ENCODE measurements at places on chromosomes 2 and 18.

- no peak for DNase-seq
Measured at GRCh38 chr2:16315458-16315835, 350.2 kb downstream of the CYRIA start.

DNA sequence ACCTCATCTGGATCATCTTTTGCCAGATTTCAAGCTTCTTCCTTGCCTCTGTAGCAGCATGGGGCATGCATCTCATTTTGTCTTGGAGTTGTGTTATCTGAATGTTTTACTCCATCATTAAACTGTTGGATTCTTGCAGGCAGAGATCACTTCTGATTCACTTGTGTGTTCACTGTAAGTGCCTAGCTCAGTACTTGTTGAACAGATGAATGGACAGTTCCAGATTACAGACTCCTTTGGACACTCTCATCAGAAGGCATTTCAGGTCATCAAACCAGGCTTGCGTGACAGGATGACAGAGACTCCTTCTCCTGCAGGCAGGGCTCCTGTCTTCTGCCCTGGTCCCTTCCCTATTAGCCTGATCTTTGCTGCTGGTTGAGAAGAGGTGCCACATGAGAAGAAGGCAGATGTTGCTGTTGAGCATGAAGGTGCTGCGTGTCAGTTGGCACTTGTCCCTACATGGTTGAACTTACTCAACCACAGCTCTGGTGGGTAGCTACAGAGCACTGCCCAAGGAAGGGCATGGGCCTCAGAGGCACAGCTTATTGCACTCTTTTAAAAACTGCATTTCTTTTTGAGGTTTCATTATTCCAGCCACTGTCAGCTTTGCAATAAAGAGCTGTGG lies 58.9 kb downstream of the INPP4A start:
- DNase-seq = no peak

DNA sequence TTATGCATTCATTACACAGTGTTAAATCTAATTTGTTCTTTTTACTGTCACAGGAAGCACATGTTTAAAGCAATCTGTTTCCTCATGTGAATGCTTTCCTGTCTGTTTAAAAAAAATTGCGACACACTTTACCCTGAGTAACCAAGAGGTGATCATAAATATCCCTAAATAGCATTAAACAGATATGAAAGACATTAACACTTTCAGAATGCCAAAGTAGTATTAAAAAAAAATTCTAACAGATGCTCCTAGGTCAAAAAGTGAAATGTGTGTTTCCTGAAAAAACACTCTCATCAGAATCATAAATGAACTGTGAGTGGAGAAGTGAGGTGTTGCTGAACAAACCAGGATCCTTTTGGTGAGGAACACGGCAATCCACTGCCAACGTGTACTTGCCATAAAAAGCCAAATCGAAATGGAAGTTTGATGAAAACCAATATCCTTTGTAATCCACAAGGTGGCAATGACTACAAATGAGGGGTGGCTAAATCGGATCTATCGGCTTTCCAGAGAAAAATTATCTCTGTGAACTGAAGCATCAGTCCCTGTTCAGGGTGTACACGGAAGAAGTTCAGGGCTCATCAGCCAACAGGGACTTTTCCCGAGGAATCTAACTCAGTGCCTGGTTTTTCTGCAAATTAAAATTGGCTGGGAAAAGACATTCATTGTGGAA lies 248.9 kb downstream of the TCF4 start:
- DNase-seq = no peak

GRCh38 chr2:153387203-153387602 lies 91.4 kb downstream of the RPRM start:
- no peak for DNase-seq

DNA sequence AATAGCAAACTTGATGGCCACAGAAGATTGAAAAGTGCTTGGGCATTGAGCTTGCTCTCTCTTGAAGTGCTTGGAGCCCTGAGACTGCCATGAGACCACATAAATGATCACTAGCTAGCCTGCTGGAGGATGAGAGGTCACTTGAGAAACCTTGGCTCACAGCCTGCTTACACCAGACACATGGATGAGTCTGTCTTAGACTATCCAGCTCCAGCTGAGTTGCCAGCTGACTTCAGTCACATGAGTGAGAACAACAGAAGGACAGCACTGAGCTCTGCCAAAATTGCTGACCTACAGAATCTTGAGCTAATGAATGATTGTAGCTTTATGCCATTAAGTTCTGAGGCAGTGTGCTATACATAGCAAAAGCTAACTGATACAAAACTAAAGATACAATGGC lies 18.1 kb downstream of the NABP1 start:
- DNase-seq = no peak

DNA sequence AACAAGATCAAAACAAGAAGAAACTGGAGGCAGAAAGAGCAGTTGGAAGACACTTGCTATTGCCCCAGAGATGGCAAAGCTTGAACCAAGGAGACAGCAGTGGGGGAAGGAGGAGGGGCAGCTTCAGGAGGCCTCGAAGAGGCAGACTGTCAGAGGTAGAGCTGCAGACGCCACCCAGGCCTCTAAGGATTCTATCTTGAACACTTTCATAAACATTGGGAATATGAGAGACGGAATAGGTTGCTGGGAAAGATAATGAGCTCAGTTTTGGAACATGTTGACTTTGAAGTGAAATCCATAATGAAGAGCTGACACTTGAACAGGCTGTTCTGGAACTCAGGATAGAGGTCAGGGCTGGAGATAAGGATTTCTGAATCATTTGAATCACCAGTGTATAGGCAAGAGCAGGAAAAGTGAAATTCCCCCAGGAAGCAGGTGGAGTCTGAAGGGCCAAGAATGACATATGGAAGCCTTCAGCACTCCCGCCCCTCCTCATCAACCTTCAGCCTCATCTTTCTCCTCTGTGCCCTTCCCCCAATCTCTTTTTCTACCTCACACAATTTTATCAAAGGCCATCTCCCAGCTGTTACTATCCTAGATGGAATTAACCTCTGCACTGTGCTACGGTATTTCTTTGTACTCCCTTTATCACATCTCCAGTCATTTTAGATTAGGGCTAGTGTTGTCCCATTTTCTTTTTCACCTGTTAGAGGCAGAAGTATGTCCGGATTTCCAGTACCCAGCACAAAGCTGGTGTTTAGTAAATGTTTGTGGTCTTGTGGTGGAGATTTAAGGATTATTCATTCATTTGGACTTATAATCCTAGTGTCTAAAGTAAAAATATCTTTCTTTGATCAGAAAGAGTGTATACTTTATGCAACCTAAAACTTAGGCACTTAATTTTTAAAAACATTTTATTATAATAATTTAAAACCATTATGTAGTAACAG lies 47.5 kb upstream of the RTN4 start:
- peak; percentile 48 for DNase-seq

DNA sequence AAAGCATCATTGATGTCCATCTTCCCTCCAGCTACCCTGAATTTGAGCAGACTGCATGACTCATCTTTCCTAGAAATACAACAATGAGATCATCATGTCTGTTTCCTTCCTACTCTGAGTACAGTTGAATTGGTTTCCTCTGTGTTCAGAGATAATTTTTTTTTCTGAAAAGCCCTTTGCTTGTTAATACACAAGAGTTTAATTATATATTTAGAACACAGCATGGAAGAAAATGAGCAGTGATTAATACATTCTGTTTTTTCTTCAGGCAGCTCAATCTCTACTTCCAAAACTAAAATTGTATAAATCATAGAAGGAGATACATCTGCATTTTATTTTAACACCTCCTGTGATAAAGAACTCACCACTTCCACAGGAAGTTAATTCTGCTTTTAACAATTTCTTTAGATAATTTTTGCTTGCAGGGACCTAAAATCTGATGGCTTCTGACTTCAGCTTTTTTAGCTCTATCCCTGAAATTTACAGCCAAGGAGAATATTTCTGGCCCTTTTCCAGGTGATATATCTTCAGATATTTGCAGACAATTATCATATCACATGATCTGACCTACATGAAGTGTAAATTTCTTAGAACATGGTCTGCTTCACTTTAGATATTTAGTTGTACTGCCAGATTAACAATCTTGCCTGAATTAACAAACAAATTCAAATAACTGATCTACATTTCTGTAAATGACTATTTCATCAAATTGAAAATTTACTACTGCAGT lies 249.0 kb downstream of the TRIB2 start:
- DNase-seq = no peak

- no peak for DNase-seq
Measured at GRCh38 chr2:174636987-174637386, 39.4 kb upstream of the WIPF1 start.

- DNase-seq = no peak
Measured at GRCh38 chr2:56250153-56250729, 66.5 kb downstream of the CCDC85A start.

DNA sequence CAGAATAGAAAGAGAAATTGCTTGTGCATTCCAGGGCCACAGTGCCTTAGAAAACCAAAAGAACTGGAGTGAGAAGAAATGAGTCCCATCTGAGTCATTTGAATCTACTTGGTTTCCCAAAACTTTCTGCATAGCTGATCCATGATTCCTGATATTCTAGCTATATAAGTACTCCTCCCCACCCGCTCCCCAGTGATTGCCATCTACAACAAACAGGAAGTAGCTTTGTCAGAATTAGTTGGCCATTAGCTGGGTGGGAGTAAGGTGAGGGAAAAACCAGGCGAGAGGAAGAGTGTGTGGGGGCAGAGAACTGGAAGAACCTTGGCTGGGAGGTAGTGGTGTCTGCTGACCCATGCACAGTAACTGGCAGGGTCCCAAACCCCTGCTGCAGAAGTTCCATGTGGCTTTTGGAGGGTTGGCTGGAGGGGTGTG lies 122.1 kb downstream of the ACAA2 start:
- DNase-seq = no peak

DNA sequence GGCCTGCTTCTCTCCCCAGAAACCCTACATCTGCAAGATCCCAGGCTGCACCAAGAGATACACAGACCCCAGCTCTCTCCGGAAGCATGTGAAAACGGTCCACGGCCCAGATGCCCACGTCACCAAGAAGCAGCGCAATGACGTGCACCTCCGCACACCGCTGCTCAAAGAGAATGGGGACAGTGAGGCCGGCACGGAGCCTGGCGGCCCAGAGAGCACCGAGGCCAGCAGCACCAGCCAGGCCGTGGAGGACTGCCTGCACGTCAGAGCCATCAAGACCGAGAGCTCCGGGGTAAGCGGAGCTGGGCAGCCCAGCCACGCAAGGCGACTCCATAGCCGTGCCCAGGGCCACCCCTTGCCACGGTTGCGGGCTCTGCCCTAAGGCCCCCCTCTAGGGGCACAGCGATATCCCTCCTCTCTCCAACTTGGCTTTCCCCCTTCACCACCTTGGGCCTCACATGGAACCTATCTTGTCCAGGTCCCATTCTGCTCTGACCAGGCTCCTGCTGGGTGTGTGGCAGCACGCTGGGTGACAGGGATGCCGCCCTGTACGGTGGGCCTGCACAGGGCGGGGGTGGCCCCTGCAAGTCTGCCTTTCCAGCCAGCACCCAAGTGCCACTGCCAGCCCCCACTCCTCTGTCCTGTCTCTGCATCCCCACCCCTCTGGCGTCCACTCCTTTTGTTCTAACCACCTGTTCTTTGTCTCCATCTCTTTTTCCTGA lies 248.9 kb downstream of the GLI2 start:
- no peak for DNase-seq

DNA sequence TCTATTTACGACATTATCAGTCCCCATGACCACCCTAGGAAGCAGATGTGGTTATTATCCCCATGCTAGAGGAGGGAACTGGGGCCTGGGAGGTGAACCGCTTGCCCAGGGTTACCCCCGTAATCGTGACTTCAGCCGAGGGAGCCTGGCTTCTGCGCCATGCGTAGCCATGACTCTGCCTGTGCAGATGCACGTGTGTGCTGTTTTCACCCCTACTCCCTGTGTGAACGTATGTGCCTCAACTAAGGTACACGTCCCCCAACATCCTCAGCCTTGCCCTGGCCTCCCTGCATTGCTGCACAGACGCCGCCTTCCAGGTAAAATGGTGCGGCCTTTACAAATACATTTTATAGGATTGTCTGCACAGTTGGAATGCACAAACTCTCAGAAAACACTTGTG lies 40.2 kb downstream of the LPIN1 start:
- no peak for DNase-seq

- no peak for DNase-seq
Measured at GRCh38 chr2:6562771-6563170, 302.9 kb downstream of the CMPK2 start.

DNA sequence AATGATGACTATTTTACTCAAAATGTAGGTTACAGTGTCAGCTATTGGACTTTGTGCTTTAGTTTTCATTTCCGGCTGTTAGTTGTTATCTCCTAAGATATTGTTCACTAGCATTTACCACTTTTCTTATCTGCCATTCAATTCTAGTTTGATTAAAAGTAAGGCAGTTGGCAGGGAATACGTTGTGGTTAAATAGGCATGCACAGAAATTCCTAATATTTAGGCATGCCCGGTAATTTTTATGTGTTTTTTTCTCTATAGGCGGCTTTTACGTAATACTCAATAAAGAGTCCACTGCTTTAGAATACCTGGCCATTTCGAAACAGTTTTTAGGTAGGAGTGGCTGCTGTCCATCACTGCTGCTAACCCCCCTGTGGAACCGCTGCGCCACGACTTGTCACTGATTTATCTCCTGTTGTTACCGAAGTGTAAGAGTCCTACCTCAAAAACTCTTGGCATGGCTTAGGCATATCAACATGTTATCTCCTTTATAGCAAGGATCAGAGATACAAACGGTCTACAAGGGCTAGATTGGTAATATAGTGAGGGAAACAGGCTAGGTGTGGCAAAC lies 39.5 kb downstream of the BABAM2 start:
- DNase-seq = no peak

GRCh38 chr2:67631483-67631882 lies 234.3 kb downstream of the ETAA1 start:
- no peak for DNase-seq

- DNase-seq = no peak
Measured at GRCh38 chr2:150697596-150697995, 210.1 kb upstream of the RND3 start.

- no peak for DNase-seq
Measured at GRCh38 chr18:44246001-44246400, 434.7 kb upstream of the SETBP1 start.

DNA sequence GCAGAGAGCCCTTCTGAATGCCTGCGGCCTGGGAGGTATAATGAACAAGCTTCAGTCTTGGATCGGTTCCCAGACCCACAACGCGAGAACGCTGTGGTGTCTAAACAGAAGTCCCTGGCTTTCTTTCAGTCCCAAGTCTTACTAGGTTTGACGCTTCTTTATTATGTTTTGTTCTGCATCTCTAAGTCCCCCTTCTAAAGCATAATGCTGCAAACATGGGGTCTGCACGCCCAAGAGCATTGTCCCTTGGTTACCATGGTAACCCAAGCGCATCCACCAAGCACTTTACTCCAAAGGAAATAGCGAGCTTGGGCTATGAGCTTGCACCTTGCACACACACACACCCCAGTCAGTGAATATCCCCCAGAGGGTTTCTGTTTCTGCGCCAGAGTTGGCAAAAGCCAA lies 193.7 kb downstream of the INO80D start:
- DNase-seq = no peak

- DNase-seq = no peak
Measured at GRCh38 chr2:23083966-23084365, 301.0 kb upstream of the KLHL29 start.

GRCh38 chr2:203835892-203836800 lies 31.4 kb upstream of the CTLA4 start:
- DNase-seq = no peak

GRCh38 chr18:63306819-63307550 lies 12.6 kb downstream of the BCL2 start:
- no peak for DNase-seq

All from osteocyte (in vitro differentiated cells).